Stimulated activated CD4-positive, alpha-beta T cell treated with anti-CD3 and anti-CD28 coated beads, Interleukin-4, amount 100 ng/mL, for 4 hours (primary cell): ENCODE measurements at places on chromosomes 5 and 9.
A peak's percentile ranks its signal among the peaks of the same experiment; 100 is the strongest.

- DNase-seq: no peak
Measured at GRCh38 chr9:37960631-37961030, 56.7 kb upstream of the SLC25A51 start.

DNA sequence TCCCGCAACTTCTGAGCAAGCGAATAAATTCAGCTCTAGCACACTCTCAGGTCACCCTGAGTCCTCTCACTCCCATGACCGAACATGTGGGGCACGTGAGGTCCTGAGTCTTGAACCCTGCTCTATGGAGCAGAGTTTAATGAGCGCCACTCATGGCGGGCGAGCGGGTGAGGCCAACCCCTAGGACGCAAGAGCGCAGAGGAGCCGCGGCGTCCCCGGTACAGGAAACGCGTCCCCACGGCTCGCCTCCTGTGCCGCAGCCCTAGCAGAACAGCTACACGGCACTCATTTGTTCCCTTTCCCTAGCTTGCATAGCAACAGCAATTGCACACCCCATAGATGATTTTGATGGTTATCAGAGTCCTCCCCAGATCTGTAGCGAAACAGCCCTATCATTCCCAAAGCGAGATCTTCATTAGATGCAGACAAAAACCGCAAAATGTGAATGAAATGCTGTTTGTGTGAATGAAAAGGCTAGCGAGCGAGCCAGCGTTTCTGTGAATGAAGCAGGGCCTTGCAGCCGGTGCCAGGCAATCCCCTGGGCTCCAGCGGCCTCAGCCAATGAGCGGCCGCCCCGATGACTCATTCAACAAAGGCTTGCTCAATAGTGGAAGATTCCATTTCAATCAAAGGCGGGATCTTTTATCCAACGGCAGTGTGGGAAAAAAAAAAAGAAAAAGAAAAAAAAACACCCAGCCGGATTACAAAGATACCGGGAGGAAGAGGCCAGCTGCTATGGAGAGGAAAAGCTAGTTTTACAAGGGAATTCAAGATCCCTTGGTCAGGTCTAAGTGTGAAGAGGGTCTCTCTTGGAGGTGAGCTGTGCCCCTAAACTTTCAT lies 1.5 kb upstream of the SHC3 start:
- DNase-seq: peak; percentile 36

DNA sequence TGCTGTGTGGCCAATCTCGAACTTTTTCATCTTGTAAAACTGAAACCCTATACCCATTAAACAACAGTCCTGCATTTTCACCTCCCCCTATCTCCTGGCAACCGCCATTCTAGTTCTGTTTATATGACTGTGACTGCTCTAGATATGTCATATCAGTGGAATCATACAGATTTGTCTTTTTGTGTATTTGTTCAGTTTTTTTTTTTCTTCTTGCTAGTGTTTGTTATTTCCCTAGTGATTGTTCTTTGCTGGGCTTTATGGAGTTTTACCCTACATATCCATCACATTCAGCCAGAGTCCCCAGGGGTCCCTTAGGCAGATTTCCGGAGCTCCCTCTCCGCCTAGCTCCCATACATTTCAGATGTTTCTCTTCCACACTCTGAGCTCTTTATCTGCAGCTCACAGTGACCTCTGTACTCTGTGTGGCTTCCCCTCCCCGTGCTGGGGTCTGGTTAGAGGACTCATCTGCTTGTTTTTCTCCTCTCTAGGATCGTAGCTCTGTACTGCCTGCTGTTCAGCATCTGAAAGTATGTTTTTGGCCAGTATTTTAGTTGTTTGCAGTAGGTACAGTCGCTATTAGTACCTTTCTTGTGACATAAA lies 25.1 kb upstream of the CARTPT start:
- DNase-seq: no peak

DNA sequence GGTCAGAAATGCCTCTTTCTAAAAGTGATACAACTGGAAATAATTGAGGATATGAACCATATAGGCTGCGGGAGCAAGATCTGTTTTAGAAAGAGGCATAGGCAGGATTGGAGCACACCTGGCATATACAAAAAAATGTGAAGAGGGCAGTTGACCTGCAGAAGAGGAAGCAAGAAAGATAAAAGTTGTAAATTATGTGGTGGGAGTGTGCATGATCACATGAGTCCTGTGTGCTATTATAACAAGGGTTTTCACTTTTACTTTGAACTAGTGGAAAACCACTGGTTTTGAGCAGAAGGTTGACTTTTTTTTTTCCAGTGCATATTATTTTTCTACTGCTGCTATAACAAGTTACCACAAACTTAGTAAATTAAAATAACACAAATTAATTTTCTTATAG lies 489.3 kb downstream of the ANXA1 start:
- no peak for DNase-seq

DNA sequence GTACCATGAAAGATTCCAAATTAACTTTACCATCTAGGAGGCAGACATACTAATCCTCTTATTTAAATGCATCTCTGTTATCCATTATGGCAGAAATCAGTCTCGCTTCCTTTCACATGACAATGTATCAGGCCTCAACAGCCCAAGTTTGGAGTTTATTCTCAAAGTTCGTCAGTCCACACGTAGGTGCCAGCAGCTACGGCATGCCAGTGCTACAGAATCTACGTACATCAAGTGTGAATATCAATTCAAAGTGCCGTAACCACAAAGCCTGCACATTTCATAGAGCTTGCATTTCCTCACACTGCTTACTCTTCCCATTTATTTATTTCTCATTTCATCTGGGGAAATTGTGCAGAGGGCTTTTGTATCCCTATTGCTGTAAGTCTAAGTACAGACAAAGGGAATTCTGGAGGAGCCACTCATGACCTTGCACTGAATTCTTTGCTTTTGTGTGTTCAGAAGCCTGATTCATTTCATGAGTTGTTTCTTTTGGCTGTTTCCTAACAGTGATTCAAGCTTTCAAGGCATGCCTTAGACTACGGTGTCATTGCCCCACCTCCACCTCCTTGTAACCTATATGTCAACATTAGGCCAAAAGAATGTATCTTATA lies 10.0 kb downstream of the ENC1 start:
- no peak for DNase-seq

DNA sequence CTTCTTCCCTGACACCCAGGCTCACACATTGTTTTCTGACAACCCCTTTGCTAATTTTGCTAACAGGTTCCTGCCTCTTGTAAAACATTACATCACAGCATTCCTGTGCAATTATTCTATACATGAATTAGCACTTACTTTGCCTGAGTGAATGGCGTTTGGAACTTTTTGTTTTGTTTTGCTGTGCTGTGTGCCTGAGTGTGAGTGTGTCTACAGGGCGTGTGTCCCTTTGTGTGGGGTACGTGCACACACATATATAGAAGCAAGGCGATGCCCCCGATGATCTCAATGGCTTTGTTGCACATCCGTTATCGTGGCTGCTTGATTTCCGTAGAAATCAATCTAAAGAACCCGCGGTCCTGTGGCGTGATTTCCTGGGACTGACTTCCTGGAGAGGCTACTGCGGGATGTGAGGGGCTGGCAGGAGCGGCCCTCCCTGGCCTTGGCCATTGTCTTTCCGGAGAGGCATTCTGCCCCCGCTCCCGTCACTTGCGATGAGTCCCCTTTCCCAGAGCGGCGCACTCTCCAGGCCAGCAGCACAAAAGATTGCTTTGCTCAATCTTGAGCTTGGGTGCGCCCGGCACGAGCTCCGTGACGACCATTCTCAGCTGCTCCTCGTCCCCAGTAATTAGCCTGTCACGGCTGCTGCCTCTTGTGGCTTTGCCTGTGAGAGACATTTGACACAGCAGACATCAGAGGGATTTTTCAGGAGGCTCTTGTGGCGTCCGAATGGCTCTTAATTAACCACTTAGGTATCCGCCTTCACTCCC lies 398.1 kb upstream of the IRX1 start:
- DNase-seq: no peak

- DNase-seq: no peak
Measured at GRCh38 chr5:162664846-162665245, 597.3 kb downstream of the GABRG2 start.

GRCh38 chr5:149567226-149567625 lies 14.1 kb upstream of the ARHGEF37 start:
- no peak for DNase-seq

GRCh38 chr5:111229221-111229835 lies 5.1 kb downstream of the CAMK4 start:
- no peak for DNase-seq

DNA sequence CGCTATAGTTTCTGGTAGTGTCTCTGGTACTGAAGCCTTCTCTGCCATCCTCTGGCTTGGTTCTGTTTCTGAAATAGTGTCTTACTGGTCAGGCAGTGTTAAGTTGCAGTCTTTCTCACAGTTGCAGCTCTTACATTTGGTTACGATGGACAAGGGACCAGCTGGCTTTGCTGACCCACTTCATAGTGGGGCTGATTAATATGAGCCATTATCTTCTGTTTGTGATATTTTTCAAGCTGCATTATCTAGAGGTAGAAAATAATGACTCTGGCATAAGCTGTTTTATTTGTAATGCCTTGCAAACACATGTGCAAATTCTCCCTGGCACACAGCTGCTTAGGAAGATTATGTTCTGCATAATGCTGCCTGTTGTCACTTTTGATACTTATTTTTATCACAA lies 199.1 kb downstream of the KDM4C start:
- DNase-seq: no peak

DNA sequence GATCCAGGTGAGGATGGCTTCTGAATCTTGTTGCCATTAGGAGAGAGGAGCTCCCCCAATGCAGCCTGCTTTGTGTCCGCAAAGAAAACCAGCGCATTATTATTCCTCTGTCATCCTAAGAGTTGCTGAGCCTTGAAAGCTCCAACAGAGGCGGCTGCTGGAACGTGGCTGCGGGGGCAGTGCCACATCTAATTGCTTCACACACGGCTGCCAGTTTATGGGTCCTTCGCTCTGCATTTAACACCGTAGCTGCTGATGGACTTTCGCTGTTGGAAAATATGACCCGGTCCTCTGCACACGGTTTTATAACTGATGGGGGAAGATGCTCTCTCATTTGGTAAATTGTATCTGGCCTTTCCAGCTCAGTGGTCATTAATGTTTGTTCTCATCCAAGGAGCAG lies 38.0 kb downstream of the ZNF622 start:
- no peak for DNase-seq

DNA sequence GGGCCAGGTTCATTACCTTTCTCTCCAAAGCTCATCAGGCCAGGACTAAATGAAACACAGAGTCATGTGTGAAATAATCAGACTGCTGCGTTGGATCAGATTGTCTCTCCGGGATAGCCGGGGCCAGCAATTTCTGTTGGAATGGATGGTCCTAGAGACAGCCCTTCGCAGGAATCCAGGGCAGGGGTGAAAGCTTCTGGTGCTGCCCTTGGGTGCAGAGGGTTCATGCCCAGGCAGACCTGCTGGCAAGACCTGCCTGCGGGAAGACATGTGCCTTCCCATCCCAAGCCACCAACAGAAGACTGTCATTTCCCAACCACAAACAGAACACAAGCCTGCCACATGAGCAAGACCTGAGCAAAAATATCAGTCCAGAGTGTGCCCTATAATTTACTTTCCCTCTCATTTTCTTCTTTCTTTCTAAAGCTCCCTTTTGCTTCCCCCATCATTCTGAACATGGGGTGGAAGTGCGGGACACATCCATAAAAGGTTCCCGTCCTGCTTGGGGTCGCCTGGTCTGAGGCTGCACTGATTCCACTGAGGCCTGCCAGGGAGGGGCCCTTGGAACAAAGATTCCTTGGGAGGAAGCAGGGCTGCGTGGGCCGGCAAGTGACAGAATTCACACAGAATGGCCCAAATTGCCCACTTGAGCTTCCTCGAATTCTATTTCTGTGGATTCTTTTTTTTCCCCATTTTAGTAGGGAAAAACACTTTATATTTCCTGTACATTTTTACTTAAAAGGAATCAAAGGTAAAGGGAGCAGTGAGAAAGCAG lies 57.3 kb downstream of the UBE2QL1 start:
- DNase-seq: no peak

- DNase-seq: no peak
Measured at GRCh38 chr9:107438211-107439031, 51.1 kb downstream of the KLF4 start.

DNA sequence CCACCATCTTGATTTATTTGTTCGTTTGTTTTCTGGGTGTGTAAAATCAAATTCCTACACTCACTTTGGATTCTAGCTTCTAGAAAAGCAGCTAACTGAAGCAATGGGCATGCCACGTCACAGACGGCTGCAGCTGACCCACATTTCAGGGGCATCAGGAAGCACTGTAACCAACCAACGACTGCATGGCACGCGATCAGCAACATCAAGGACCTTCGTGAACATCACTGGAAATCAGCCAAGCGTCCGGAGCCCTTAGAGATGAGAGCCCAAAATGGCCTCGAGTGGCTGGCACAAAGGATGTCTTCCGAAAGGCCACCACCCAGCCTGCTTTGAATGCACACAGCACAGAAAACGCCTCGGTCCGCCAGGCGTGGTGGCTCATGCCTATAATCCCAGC lies 191.1 kb downstream of the OLFM1 start:
- no peak for DNase-seq

DNA sequence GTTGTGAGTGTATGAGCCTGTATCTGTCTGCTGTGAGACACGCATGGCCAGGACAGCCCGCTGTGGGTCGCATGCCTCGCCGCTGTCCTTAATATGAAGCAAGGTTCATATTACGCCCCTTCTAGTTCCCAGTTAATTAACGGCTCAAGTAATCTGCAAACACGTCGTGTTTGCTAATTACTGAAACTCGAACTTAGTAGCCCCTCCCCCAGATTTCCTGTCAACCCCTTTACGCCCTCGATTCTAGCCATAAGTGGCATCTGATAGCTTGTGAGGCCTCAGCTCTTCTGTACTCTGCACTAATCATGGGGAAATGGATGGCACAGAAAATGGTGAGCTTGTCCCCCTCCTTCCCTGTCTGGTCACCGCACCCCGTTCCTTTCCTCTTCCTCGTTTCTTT lies 116.9 kb upstream of the OTULINL start:
- no peak for DNase-seq

DNA sequence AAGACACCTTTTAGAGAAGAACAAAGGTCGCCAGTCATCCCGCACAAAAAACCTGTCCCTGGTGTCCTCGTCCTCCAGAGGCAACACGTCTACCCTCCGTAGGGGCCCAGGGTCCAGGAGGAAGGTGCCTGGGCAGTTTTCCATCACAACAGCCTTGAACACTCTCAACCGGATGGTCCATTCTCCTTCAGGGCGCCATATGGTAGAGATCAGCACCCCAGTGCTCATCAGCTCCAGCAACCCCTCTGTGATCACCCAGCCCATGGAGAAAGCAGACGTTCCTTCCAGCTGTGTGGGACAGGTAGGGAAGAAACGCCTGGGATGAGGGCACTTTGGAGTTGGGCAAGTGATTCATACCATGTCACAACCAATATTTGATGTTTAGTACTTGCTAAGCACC lies 77.4 kb downstream of the SH3RF2 start:
- no peak for DNase-seq

DNA sequence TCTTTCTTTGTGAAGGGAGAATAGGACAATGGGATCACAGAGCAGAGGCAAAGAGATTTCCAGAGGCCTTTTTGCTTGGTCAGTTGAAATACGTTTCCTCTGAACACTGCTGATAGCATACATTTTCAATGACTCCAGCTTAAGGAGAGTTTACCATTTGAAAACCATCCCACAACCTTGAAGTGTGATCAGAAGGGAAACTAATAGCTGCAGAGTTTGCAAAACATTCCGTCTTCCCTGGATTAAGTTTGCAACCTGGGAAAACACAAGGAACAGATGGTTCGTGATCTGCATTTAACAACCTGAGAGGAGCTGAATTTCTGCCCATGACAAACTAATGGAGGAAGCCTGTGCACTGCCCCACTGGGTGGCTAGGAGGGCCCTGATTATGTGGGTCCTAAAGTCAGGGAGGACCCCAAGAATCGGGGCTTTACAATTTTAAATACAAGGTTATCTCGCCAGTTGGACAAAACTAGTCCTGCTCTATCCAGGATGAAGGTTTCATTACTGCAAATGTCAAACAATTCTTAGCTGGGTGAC lies 35.6 kb downstream of the MTX3 start:
- DNase-seq: no peak
